Fibroblast of skin of right quadriceps (primary cell): ENCODE measurements at places on chromosomes 3 and 15.

- DNase-seq, result no peak
Observed at GRCh38 chr3:175274474-175275218, 415.5 kb downstream of the NAALADL2 start.

DNA sequence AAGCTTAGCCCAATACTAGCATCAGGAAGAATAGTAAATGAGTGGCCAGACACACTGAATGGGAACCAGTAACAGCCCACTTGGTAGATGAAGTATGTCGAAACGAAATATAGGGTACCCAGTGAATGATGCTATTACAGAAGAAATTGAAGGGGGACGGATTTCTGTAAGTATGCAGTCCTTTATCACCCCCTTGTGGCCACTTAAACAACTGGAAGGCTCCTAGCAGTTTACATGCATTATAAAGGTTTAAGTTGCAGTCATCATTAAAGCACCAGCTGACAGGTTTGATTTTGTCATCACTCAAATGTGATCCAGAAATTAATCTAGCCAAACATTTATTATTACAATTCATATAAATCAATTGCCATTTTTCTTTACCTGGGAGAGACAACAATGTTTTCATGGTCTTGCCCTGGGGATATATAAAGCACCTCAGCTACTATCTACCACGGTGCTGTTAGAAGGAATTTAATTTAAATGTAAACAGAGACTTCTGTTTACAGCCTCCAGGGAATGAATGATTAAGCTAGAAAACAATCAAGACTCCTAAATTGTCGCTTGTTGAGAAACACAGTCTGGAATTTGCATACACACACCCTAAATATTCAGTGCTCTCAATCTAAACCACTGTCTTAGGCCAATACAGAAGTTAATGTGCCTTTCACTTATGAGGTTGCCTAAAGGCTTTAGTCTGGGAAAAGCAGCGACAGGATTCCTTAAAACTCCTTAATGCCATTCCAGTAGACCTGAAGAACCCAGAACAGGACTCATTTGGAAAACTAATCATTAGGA, 7.8 kb downstream of the EIF1B start:
- peak; percentile 55 for DNase-seq

DNA sequence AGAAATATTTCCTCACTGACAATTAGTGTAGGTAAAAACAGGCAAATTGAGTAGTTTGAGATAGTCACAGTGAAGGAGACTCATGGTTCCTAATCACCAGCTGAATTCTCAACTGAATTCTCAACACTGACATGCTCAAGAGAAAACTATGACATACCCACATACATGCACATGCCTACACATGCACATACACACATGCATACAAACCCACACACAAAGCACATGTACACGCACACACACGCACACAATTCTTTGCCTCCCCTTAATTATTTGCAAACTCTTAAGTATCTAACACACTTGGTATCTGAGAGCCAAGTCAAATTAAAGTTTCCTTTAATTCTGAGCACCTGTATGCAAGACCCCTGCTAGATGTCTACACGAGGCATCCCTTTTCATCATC, 111.8 kb downstream of the GABRB3 start:
- DNase-seq, result no peak

GRCh38 chr3:128270559-128271492, 117.5 kb downstream of the EEFSEC start:
- no peak for DNase-seq

DNA sequence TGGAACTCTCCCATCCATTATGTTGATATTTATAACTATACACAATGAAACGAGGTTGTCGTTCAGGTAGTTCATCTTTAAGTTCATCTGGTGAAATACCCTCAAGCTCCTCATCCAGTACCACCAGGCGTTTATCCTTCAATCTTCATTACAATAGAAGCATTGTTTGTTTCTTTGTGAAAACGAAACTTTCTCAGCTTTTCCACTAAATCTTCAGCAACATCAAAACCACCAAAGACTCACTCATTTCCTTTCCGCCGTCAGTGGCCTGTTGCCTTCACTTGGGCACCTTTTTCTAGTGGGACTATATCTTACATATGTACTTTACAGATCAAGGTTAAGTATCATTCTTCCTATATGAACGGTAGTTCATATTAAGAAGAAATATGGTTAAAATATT, 44.1 kb upstream of the TFG start:
- no peak for DNase-seq
